Stimulated activated CD4-positive, alpha-beta T cell treated with anti-CD3 and anti-CD28 coated beads, Interleukin-1b, Interleukin-23, amount 100 ng/mL, for 24 hours (primary cell): ENCODE measurements at places on chromosomes 7 and 10.

GRCh38 chr7:48638041-48638440 lies 286.3 kb upstream of the CDC14C start:
- no peak for DNase-seq

DNA sequence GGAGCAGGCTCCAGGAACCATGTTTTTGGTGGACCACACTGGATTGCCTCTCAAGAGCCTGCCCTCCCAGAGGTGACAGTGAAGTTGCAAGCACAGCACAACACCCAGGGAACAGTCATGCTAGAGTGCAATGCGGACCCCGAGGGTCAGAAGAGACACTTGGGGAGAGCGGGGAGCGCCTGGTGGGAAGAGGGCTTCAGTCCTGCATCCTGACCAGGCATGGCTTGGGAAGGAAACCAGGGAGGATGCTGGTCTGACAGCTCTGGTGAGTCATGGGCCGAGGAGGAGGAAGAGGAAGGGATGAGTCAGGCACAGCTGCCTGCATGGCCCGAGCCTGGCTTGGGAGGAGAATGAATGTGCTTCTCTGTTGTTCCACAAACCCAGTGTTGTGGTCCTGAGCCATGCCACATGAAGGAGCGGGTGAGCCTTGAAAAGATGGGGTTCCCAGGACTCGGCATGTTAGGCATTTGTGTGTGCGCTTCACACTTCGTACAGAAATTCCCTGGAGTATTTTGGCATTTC lies 29.5 kb upstream of the ANKRD2 start:
- DNase-seq: peak; percentile 38

DNA sequence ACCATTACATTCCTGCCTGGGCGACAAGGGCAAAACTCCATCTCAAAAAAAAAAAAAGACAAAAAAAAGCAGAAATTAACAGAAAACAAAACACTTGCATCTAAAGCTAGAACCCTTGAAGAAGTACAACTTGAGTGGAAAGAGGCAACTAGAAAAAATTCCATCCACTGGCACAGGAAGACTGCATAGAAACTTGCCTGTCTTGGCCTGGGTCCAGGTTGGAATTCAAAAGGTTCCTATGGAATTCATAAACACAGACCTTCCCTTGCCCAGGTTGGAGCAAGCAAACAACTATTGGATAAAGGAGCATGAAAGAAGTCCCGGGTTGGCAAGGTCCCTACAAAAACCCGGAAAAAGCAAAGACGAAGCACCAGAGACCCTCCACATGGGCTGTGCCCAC lies 69.8 kb downstream of the CCDC71L start:
- DNase-seq: no peak

DNA sequence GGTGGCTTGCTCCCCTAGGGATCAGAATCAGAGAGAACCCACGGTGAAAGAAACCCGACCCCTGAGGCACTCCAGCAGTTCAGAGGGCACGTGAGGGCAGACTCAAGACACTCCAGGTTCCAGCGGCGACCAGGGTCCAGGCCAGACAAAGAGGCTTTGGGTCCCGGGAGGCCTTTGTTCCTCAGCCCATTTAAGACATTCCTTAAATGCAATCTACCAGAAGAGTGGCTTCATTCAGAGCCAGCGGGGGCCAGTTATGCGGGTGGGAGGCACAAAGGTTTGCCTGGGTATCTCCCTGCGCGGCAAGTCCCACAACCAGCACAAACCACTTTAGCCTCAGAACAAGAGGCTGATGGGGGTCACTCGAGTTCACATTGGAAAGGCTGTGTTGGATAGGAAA lies 53.6 kb downstream of the AFAP1L2 start:
- no peak for DNase-seq

DNA sequence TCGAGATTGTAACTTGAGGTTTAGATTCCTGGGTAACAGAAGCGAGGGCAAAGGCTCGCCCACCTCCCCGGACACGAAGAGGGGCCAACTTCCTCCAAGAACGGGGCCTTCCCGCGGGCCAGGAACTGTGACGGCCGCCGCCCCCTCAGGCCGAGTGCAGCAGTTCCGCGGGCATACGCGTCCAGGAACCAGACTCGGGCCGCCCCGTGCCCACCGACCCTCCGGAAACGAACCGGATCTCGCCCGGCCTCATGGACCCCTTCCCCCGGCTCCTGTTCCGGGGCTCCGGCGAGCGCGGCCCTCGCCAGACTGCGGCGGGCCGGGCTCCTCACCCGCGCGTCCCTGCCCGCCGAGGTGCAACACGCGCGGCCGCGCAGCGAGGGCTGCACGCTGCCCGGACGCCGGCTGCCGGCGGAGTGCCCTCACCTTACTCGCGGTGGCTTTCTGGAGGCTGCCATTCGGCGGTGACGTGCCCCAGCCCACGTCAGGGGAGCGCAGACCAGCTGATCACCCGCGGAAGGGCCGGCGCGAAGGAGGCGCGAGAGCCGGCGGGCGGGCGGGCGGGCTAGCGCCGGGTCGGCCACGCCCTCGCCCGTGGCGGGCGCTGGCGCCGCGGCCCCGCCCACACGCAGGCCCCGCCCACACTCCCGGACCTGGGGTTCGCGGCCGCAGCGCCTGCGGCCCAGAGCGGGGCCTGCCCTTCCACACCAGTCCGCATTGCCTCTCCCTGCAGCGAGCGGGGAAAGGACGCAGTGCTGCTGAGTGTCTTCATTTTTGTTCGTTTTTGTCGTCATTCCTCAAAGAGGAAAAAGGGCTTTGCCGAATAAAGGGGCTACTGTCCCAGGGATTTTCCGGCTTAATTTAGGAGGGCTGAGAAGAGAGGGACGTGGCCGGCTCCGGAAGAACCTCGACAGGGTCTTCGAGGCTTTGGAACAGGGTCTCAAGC lies at the start of gene XPNPEP1:
Gene XPNPEP1 (minus strand): TSS at position 536 of the 946 bp plus-strand sequence. CDS start 78 bp downstream, at position 458.
- DNase-seq: peak; percentile 41

GRCh38 chr7:112735261-112735660 lies 54.9 kb downstream of the TMEM168 start:
- DNase-seq: no peak

DNA sequence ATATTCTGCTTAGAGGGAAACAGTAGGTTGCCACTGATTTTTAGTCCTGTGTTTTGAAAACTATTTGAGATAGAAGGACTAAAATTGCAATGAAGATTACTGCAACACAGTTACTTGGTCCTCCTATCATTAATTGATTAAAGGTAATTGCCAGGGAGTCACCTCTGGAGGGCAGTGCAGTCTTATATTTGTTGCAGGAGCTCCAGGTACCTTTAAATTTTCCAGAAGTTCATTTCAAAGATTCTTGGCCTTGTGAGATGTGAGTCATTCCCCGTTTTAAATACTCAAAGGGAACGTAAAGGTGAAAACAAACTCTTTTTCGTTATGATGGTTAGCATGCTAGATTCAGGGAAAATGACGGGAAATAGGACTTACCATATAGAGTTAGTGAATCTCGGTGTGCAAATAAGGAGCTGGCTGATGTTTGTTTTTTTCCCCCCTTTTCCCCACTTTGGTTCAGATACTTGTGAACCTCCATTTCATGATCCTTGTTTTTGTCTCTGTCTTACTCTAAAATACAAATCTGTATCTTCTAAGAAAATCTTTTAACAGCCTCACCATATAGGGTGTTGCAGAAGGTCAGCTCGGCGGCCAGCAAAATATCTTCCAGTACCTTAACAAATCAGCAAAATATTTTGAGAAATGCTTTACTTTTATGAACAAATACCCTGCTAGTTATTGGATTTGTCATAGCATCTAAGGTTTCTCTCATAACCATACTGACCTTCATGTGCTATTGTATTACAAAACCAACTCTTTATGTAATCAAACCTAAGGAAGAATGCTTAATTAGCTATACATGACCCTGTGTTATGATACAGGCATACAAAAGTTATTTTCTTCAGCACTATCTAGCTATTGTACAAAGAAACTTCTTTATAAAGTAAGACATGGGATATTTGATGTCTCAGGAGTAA lies 143.0 kb upstream of the HDAC9 start:
- DNase-seq: no peak
